T-cell (primary cell): ENCODE measurements at places on chromosomes 5 and 9.
A peak's percentile ranks its signal among the peaks of the same experiment; 100 is the strongest.

- DNase-seq: peak; percentile 30
These were observed 1.4 kb downstream of the ATOSB start for GRCh38 chr9:35114113-35114839.

DNA sequence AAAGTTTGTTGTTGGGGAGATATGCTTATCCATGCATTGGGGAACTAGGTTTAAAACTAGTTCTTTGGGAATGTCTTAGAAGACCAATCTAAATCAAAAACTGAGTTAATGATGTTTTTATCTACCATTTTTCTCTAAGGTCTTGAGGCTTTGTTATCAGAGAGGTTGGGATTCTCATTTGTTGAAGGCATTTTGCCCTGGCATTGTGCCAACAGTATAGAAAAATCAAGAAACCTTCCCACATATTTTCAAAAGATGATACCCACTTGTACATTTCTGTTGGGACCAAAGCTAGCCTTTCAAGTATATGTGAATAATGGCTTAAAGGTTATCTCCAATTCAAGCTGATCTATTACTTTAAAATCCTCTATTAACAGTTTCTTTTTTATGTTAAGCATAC lies 419.8 kb upstream of the KIF2A start:
- no peak for DNase-seq

DNA sequence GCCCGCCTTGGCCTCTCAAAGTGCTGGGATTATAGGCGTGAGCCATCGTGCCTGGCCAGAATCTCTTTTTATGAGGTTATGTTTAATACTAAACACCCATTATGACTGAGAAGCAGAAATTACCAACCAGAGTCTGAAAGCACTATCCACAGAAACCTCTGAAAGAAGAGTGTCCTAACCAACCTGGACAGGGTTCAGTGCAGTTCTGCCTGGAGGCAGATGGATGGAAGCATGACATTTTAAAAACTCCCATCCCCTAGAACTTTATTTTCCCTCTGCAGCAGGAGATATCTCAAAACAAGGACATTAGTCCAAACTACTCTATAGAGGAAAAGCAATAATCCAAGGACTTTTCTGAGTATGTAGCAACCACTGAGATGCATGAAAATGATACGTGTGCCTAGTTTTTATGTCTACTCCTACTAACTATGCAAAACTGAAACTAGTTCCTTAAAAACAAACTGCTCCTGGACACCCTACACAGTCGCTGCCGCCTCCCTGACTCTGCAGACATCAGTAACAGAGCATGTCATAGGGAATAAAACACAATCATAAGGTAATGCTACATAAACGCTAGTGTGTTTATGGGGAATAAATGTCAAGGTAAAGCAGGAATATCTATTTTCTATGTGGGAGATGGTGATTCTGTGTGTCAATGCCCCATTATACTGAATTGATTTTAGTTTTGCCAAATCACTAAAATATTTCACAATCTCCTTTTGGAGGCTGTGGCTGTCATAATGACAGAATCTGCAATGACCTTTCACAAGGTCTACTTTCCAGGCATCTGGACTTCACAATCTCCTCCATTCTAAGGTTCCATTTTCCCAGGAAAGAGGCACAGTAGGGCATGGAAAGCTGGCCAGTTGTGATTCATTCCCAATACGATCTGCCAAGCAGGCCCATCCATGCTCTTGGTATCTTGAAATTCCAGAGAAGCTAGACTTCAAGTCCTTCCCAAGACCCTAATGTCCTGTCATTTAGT lies 122.8 kb downstream of the SIL1 start:
- no peak for DNase-seq

GRCh38 chr9:94860678-94861588 lies 134.4 kb downstream of the AOPEP start:
- DNase-seq: peak; percentile 69

- no peak for DNase-seq
These were observed 369.0 kb downstream of the ACTL7B start for GRCh38 chr9:108486831-108487230.

DNA sequence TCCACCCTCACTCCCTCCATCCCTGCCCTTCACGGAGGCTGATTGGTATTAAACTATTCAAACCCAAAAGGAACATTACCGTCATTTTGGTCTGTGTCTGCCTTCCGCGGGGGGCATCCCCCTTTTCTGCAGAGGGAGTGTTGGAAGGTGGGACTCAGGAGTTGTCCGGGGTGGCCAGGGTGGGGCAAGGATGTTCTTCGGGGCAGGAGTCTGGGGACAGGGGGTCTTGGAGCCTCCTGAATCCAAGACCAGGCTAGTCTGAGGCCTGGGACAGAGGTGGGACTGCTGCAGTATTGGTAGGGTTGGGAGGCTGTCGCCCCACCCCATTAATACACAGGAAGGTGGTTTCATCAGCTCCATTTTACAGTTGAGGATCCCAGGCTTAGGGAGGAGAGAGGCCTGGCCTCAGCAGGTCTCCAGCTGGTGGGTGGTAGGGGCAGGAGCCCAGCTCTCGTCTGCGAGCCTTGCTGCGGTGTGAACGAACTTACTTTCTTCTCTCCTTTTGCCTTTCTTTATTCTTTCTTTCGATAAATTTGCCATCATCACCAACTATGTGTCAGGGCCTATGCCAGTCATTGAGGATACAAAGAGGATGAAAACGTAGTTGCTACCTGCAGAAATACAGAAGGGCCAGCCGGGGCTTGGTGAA lies 33.8 kb downstream of the DAB2IP start:
- DNase-seq: no peak

- no peak for DNase-seq
These were observed 471.4 kb downstream of the SPOCK1 start for GRCh38 chr5:137027758-137028157.

GRCh38 chr9:27358007-27358406 lies 61.1 kb upstream of the EQTN start:
- no peak for DNase-seq

GRCh38 chr5:10607023-10607665 lies 43.3 kb downstream of the ANKRD33B start:
- DNase-seq: no peak

DNA sequence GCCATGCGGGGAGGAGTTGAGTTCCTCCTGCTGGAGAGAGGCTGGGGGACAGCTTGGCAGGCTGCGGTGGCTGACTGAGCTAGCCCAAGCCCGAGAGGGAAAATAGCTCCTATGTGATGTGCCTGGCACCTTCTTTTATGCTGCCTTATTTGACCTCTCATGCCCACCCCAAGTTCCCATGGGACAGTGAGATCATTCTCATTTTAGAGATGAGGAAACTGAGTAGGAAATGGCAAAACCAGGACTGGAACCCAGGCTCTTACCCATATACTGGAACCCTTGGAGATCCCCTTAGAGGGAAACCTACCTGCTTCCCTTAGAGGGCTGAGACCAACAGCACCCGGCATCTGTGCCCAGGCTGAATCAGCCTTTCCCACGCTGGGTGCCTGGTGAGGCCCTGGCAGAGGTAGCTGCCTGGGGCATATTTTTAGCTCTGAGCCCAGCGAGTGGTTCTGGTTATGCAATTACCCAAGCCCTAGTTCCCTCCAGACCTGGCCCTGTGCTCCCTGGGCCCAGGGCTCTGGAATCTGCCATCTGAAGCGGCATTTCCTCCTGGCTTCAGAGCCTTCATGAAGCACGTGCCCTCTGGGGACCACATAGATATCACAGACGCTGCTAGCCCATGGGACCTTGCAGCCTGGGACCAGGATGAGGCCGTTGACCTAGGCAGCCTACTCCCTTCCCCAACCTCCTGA lies 23.6 kb downstream of the COL27A1 start:
- DNase-seq: no peak

DNA sequence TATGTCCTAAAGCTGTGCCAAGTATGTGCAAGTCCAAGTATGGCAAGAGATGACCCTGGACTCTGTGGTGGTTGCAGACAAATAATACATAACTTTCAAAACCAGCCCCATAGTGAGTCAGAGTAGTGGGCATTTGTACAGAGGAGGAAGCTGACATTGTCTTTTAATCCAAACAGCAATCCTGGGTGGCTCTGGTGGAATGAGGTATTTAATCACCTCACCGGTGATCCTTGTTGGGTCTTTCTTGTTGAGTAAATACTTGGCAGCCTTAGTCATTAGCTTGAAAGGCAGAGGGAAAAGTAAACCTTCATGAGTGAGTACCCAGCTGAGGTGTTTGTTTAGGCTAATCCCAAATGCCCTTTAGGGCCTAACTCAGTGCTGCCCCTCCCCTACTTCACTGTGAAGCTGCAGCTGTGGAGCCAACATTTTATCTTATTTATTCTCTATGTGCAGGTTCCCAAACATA lies 148.7 kb upstream of the SLC12A2 start:
- no peak for DNase-seq

DNA sequence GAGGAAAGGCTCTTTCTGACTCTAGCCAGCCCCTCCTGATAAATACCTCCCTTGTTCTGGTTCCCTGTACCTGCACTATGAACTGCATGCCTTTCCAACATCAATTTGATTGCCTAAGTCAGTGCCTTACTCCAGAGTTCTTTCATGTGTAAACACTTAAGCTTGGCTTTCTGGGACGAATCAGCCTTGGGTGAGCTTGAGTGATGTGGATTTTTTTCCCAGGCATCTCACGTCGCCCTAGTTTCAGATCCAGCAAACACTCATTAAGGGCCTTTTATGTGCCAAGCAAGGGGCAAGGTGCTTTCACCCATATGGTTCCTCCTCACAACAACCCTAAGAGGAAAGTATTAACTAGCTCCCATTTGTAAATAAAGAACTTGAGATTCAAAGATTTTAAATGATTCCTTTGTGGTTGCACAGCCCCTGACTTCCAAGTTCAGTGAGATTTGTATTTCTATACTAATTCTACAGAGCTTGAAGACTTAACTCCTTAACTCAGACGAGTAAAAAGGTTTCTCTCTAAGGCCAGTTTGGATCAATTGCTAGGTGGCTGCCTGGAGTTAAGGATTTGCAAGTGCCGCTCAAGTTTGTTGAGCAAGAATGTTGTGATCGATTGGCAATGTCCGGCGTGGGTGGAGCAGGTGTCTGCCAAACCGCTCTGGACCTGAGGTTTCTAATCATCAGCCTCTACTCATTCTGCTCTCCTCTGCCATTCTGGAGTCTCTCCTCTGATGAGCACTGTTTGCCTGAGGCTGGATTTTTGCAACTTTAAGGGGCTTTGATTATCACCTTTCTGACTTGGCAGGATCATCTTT lies 20.2 kb upstream of the TJP2 start:
- DNase-seq: no peak

DNA sequence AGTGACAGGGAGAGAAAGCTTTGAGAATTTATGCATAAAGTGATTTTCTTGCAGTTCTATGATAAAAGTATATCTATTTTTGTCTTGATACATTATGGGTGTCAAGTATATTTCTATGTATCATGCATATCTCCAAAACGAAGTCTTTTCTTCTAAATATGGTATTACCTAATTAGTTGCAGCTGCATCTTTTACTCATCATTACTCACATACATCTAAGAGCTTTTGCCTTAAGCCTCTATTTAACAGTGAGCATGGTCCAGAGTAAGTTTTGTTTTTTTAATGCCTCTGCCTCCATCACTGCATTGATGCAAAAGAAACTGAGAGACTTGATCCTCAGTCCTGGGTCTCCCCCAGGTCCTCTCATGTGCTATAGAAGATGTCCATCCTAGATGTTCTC lies 40.0 kb upstream of the SMC5 start:
- no peak for DNase-seq

DNA sequence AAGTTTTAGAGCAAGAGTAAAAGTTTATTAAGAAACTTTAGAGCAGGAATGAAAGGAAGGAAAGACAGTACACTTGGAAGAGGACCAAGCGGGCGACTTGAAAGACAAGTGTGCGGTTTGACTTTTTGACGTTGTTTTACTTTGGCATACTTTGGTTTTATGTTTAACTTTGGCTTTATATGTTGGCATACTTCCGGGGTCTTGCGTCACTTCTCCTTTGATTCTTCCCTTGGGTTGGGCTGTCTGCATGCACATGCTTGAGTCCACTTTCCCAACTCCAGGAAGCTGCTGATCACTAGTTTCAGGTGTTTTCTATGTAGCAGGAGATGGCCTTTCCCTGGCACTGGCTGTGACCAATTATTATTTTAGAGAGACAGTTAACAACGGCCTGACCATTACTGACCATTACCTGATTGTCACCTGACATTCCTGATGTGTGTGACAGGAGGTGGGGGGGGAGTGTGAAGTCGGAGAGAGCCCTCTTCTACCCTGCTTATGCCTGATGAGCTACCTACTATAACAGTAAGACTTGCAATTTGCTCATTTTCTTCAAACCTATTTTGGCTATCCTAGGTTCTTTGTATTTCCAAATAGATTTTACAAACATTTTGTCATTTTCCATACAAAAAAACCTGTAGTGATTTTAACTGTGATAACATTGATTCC lies 45.5 kb downstream of the TNFSF8 start:
- DNase-seq: no peak

- no peak for DNase-seq
These were observed 160.2 kb upstream of the FTMT start for GRCh38 chr5:121691478-121691877.

DNA sequence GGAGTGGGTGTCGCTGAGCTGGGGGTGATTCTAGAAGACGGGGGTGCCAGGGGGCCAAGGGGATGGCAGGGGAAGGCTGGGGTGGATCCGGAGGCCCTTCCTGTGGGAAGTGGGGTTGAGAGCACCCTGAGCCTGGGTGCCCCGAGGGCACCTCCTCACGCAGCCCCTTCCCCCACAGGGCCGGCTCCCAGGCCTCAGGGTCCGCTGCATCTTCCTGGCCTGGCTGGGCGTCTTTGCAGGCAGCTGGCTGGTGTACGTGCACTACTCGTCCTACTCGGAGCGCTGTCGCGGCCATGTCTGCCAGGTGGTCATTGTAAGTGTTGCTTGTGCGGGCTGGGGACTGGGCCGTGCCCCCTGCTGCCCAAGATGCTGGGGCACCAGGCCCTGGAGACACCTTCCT lies 5.0 kb downstream of the DIPK1B start:
- DNase-seq: no peak

- DNase-seq: no peak
These were observed 431.0 kb upstream of the MEF2C start for GRCh38 chr5:89313804-89314588.

DNA sequence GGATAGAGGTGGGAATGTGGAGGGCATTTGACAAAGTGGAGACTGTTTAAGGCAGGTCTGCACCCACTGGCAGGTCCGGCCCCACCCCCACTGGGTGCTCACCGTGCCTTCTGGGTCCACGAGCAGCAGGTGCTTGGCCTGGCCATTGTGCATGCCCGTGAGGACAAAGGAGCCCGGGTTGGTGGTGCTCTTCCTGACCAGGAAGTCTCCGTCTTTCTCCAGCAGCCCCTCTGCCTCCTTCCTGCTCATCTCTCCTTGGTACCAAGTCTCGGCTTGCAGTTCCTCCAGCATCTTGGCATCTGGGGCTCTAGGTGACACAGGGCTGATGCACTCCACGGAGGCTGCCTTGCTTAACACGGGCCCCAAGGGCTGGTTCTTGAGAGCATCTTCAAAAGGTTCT lies 46.6 kb downstream of the S1PR3 start:
- no peak for DNase-seq

GRCh38 chr5:127311781-127312525 lies 21.4 kb downstream of the MEGF10 start:
- no peak for DNase-seq

DNA sequence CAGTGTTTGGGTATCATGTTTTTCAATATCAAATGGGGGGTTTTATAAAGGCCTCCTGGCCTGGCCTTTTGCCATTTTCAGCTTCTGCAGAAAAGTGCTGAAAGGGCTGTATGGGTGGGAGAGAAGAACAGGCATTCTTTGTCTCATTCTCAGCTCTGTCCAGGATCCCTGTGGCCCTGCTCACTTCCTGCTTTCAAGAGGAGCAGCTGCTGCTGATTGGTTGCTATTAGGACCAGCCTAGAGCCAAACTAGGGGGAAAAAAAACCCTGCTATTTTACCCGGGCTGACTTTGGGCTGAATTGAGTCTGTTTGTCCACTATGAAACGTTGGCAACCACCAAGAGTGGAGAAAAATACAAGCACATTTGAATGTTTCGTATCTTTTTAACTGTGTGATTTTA lies 117.1 kb downstream of the CMYA5 start:
- DNase-seq: no peak

GRCh38 chr5:32285510-32286138 lies 27.1 kb downstream of the MTMR12 start:
- no peak for DNase-seq
